Suppressor macrophage (primary cell): ENCODE measurements at places on chromosomes 5 and 9.

- peak; percentile 24 for DNase-seq
Measured at GRCh38 chr5:134732819-134733218, 5.5 kb upstream of the CAMLG start.

- DNase-seq: no peak
Measured at GRCh38 chr5:176748073-176748966, 62.0 kb upstream of the UNC5A start.

DNA sequence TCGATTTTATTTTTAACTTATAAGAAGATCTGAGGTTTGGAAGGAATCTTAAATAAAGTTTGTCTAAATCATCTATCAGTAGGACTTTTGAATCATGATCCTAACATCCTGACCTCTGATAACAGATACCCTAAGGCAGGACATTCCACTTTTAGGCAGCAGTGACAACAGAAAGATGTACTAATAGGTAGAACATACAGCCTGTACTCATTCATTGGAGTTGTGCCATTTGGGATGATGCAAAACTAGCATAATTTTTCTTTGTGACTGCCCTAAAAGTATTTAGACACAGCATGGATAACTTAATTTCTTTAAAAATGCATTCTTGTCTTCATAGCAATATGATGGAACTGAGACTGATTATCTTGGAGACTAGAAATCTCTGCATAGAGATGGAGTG, 39.7 kb downstream of the CDC42SE2 start:
- no peak for DNase-seq

DNA sequence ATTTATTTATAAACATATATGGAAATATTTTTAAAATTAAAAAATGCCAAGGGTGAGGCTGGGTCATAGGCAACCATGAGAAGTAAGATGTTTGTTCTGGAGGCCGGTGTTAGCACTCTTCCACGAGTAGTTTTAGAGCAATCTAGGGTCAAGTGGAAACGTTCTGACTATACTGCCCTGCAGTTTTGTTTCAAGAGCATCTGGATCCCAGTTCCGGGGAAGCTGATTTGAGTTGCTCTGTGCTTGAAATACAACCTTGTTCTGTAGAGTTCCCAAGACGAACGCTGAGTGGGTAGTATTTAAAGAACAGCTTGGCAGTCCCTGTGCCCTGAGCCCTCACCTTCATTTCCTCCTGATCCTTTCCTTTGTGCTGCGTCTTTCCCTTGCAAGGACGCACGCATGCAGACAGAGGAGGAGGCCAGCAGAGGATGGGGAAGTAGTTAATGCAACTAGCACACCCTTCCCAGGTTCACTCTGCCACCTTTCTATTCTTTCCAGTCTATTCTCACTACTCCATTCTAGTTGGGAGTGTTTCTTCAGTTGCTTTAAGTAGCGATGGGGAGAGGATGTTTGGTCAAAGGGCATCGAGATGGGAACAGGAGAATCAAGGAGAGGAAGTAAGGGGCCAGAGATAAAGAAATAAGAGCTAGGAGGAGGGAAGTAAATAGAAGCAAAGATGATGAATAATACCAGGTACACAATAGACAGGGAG, 68.3 kb upstream of the ZSWIM6 start:
- DNase-seq: no peak

GRCh38 chr9:98730871-98731270, 22.1 kb upstream of the GABBR2 start:
- DNase-seq: no peak

DNA sequence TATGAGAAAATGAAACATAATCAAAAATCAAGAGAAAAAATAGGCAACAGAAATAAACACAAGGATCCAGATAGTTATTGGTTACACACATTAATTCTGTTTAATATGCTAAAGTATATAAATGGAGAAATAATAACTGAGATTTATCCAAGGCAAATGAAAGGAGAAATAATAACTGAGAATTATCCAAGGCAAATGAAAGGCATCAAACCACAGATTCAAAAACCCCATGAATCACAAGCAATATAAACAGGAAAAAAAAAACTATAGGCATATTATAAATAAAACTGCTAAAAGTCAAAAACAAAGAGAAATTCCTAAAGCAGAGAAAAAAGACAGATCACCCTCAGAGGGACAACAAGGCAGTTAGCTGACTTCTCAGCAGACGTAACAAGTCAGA, 10.9 kb downstream of the DUSP1 start:
- no peak for DNase-seq

GRCh38 chr5:5739490-5739945, 317.0 kb downstream of the ICE1 start:
- no peak for DNase-seq

DNA sequence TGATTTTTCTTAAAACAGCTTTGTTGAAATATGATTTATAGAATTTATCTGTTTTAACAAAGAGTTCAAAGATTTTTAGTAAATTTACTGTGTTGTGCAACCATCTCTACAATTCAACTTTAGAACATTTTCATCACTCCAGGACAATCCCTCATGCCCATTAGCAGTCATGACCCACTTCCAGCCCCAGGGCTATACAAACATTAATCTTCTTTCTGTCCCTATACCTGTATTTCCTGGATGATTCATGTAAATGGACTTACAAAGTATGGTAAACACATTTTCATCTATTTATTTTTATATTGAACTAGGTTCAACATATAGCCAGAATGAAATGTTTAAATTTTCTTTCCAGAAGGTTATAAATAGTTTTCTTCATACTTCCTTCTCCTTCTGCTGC, 127.8 kb upstream of the CCDC180 start:
- DNase-seq: no peak

GRCh38 chr9:99485459-99485858, 263.4 kb downstream of the SEC61B start:
- peak; percentile 61 for DNase-seq

GRCh38 chr9:2153630-2154217, 138.6 kb downstream of the SMARCA2 start:
- DNase-seq: no peak

- DNase-seq: no peak
Measured at GRCh38 chr9:1871626-1872419, 143.3 kb upstream of the SMARCA2 start.

DNA sequence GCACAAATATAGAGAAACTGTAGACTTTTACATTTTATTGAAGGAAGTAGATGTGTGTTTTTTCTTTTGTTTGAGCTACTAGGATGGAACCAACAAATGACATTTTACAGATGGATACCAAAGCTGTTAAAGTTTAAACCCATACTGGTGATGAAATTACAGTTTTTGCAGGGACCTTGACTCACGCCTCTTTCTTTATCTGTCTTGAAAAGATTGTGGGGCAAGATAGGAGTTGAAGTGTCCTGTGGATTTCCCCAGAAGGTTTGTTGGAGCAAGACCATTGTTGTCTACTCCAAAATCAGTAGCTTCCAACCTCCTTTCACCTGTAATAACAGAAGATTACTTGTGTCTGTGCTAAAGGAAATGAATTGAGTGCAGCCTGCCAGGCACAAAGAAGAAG, 4.1 kb upstream of the C5orf63 start:
- DNase-seq: no peak

DNA sequence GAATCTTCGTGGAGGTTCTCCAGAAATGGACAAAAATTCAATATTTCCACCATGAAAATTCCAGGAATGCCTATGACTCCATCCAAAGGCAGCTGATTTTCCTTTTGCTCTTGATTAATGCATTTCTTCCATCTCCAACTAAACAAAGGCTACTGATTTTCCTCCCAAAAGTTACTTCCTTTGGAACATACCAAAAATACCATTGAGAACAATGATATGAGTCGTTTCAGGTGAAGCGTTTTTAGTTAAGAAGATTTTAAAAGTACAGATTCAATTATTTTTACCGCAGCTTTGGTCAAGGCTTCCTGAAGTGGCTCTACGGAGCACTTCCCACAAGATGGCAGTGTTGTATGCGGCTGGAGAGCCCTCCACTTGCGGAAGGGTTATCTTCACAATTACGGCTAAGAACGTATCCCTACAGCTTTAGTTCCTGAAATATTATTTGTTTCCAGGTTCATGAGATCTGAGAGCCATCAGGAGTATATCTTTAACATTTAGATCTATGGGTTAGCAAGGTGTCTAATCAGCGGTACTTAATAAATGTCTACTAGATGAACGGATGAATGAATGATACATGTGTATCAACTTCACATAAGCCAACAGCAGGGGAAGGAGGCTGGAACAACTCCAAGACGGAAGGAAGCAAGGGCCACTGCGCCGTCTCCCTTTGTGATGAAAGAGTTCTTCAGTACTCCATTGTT, 35.9 kb upstream of the ARSB start:
- DNase-seq: peak; percentile 75

GRCh38 chr5:61051267-61051666, 106.3 kb downstream of the NDUFAF2 start:
- DNase-seq: no peak

- no peak for DNase-seq
Measured at GRCh38 chr5:14246350-14247053, 103.4 kb downstream of the TRIO start.

DNA sequence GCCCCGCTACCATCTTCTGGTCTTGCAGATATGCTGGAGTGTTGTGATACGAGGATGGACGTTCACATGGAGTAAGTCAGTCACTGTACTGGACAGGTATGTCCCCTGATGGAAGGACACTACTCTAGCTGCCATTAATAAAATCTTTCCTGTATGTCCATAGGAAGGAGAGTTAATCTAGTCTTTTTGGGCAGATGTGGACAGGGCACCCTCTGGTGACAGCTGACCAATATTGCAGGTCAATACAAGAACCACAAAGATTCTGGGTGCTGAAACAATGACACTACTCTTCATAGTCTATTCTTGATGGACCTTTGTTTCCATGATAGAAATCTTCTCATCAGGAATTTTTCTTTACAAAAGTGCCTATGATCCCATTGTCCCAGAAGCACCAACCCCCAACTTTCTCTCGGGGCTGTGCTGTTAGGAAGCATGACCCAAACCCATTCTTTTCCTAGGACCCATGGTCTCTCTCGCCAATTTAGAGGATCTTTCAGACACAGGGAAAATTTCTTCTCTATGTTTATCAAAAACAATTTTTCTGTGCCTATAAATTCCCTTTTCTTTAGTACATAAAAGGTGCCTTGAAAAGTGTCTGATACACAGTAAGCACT, 376.9 kb downstream of the DTWD2 start:
- DNase-seq: peak; percentile 30

DNA sequence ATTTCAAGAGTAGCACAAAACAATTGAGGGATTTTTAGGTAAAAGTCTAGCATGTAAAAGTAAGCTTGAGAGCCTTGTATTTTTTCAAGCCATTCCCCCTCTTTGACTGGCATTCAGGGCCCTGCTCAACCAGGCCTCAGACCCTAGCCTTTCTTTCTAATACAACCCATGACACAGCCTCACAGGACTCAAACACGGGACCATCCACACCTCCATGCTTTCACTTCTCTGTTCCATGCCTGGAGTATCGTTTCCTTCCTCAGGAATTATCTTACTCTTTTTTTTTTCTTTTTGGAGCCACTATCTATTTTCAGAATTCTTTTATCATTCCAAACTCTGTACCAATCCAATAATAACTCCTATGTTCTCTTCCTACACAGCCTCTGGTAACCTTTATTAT, 560.2 kb upstream of the CLINT1 start:
- peak; percentile 53 for DNase-seq

DNA sequence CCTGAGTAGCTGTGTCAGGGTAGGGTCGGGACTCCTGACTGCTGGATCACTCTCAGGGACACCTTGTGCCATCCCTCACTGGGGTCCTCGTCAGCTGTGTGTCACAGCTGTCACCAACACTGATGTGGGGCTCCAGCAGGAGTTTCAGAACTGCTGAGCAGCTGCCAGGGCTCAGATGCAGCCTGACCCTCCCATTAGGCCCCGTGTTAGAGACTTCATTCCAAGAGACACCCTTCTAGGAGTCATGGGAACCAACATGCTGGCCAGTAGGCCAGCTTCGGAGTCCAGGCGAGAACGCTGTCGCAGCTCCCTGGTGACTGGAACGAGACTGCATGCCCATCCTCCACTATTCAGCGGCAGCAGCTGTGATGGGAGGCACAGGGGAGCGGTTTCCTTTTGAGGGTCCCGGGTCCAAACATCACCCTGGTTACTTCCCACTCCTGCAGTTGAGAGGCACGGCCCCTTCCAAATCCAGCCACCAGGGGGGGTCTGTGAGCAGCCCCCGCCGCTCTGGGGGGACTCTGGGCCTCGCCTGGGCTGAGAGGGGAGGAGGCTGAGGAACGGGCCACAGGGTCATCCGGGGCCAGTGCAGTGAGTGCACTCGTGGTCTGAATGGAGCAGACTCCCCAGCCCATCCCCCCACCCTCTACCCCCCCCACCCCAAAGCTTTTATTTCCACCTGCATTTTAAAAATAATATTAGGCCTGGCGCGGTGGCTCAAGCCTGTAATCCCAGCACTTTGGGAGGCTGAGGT, 12.6 kb upstream of the TCF7 start:
- peak; percentile 65 for DNase-seq

DNA sequence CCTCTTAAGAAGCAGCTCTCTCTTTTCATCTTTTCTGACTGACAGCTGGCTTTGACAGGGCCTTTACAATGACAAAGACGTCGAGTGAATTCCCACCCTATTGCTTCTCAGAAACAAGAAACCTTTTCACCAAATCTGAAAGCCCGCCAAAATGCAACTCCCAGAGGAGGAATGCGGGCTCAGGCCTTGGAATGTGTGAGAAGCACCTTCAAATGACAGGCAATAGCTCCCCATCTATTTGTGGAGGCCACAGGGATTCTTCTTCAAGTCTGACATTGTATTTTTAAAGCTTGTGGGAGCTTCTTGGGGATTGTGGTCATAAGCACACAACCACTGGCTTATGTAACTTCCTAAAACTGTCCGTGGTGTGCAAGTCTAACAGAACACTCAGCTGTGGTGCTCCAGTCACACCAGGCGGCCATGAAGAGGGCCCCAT, 72.7 kb downstream of the DPYSL3 start:
- DNase-seq: peak; percentile 82

DNA sequence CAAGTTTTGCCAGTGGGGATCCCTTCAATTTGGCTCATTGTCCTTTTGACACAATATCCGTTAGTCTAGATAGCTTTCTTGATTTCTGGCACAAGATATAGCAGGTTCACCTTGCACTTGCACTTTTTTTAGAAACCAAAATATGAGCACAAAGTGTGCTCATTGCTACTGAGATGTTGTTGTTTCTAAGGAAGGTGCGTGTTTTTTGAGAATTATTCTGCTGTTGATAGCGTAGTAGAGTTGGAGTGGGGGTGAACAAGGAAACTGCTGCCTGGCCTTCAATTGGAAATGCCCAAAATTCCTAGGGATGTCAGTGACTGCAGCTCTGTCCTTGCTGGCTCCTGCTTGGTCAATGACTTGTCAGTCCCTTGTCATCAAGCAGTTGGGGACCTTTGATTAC, 73.3 kb downstream of the TLE4 start:
- no peak for DNase-seq

- DNase-seq: no peak
Measured at GRCh38 chr5:99765011-99765410, 770.2 kb upstream of the FAM174A start.

DNA sequence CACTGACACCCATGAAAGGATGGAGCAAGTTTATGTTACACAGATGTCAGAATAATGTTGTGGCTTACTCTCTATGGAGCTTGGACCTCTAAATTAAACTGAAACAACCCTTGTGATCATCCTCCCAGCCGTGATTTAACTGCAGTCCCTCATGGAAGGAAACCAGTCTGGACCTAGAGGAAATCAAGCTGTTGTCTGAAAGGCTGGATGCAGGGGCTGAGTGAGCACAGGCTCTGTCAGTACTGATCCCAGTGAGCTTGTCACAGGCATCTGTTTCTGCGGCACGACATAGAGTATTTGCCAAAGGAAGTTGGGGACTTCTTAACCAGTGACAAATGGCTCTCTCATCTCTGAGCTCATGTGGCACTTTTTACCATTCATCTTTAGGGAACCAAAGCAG, 282.9 kb upstream of the MAP3K1 start:
- no peak for DNase-seq

GRCh38 chr9:126506361-126507317, 107.1 kb upstream of the LMX1B start:
- no peak for DNase-seq
